GM18507 (cell line): ENCODE measurements at places on chromosomes 5 and 9.

DNA sequence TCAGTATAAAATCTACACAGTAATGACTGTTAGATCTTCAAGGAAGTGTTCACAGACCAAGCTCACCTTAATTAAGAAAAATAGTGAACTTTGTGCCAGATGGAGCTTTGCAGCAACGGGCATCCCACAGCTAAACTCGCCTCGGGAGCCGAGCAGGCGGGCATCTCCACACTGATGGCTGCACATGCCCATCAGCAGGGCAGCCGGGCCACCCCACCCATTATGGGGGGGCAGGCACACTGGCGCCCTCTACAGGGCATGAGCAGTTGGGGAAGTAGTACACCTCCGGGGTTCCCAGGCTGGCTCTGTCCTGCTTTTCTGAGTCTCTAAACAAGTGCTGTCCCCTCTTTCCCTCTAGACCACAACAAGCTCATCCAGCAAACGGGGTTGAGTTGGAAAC lies 21.6 kb downstream of the ANKS6 start:
- no peak for DNase-seq

DNA sequence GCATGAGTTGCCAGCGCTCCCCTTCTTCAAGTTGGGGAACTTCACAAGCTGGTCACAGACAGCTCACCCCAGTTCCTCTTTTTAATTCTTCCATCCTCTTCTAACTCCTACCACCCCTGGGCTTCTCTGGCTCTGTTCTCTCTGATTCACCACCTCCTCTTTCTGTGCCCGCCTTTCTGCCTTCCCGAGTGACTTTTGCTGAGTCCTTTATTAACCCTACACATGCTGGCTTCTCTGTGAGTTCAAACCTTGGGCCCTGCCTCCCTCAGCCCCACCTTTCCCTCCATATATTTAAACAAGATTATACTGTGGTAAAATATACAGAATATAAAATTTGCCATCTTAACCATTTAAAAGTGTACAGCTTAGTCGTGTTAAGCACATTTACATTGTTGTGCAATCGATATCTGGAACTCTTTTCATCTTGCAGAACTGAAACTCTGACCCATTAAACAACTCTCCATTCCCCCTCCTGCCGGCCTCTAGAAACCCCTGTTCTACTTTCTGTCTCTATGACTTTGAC lies 32.0 kb downstream of the SLC46A2 start:
- no peak for DNase-seq

DNA sequence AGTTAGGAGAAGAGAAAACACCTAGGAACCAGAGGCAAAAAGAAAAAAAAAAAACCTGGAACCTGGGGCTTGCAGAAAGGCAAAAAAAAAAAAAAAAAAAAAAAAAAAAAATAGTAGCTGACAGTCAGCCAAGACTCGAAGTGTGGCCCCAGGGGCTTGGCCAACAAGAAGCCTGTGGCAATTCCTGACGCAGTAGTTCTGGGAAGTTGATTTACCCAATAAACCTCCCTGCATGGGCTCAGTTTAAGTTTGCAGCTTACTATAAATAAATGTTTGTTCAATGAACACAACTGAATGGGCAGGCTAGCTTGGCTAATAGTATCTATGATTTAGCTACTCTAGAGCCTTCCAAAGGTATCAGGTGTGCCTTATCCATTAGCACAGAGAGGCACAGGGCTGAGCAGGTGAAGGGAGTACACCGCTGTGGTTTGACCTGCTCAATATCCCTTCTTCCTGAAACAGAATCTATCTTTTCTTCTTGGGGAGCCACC lies 21.3 kb upstream of the GLRX start:
- no peak for DNase-seq

- no peak for DNase-seq
Measured at GRCh38 chr5:167352801-167353200, 938.6 kb upstream of the WWC1 start.

- no peak for DNase-seq
Measured at GRCh38 chr5:128213340-128213739, 129.8 kb downstream of the SLC12A2 start.

DNA sequence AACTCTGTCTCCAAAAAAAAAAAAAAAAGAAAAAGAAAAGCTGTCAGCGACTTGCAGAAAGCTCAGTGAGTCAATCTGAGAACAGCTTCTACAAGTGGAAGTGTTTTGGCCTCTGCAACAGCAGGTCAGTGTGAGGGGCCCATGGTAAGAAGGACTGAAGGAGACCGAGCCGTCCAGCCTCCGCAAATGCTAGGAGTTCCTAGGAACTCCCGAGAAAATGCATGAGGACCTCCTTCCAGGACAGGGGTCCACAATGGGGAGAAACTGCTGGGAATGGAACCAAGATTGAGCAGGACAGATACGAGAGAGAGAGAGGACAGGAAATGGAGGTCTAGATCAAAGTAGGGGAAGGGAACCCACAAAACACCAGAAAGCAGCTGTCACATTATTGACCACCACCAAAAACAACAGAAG lies 180.5 kb downstream of the CRB2 start:
- DNase-seq, result peak; percentile 14

DNA sequence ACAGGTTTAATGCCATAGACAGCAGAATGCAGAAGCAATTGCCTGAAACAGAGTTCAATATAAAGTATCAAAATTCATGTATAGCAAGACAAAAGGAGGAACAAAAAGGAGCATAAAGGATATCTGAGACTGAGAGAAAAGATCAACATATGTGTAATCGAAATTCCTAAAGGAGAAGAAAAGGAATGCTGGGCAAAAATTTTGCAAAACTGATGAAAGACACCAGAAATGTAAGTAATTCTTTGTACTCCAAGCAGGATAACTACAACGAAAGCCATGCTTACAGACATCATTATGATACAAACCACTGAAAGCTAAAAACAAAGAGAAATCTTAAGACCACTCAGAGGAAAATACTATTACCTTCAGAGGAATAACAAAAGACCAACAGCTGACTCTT lies 72.8 kb upstream of the MTAP start:
- no peak for DNase-seq

DNA sequence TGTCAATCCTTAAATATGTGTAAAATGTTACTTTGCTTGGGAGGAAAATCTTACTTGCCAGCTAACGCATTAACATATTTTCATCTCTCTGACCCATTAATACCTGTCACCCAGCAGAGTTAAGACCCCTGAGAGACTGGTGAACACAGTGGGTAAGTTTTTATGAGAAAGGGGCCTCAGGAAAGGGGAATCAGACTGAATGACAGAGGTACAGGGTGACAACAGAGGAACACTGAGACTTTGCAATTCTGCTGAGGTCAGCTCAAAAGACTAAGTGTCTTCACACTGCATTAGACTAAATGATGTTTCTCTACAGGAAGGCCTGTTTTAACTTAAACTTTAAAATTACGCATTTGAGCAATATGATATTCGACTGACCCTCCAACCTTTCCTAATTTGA lies 223.8 kb downstream of the EFNA5 start:
- DNase-seq, result no peak

DNA sequence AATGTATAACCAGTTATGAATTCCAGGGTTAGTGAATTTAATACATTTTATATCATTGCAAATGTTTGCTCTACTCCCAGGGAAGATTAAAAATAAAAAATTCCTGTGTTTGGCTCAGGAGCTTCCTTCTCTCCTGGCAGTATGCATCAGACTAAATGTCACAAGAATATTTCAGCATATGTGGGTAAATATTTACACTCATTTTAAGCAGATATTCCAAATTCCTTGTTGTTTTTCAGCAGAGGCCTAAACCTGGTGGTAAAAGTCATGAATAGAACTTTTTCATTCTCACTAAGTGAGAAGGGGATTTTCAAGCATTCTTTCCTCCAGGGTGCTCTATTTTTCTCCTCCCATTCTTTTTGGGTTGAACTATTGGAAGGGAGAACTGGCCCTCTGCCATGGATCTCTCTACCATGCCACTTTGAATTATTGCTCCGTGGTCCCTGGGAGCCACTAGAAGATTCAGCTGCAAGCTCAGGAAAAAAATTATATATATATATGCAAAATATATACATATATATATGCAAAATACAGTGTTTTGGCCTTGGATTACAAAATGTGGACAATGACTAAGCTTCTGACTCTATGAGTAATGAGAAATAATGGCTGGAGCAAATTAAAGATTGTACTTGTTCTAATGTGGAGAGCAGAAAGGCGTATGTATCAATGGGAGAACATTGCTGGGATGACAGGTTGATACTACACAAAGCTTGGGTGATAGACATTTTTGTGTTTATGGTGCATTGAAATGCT lies 180.6 kb upstream of the PAPPA start:
- no peak for DNase-seq

GRCh38 chr5:140287801-140288521 lies 14.9 kb downstream of the PFDN1 start:
- no peak for DNase-seq

GRCh38 chr9:127386249-127386648 lies 10.7 kb upstream of the SLC2A8 start:
- no peak for DNase-seq

GRCh38 chr9:87193925-87194868 lies 246.9 kb upstream of the GAS1 start:
- DNase-seq, result no peak

GRCh38 chr5:4095918-4096630 lies 500.4 kb downstream of the IRX1 start:
- no peak for DNase-seq

- DNase-seq, result no peak
Measured at GRCh38 chr9:125522328-125522725, 184.7 kb downstream of the MAPKAP1 start.

GRCh38 chr5:176813587-176814312 lies 3.4 kb downstream of the UNC5A start:
- DNase-seq, result no peak

- DNase-seq, result no peak
Measured at GRCh38 chr5:81726297-81726696, 24.6 kb downstream of the SSBP2 start.

DNA sequence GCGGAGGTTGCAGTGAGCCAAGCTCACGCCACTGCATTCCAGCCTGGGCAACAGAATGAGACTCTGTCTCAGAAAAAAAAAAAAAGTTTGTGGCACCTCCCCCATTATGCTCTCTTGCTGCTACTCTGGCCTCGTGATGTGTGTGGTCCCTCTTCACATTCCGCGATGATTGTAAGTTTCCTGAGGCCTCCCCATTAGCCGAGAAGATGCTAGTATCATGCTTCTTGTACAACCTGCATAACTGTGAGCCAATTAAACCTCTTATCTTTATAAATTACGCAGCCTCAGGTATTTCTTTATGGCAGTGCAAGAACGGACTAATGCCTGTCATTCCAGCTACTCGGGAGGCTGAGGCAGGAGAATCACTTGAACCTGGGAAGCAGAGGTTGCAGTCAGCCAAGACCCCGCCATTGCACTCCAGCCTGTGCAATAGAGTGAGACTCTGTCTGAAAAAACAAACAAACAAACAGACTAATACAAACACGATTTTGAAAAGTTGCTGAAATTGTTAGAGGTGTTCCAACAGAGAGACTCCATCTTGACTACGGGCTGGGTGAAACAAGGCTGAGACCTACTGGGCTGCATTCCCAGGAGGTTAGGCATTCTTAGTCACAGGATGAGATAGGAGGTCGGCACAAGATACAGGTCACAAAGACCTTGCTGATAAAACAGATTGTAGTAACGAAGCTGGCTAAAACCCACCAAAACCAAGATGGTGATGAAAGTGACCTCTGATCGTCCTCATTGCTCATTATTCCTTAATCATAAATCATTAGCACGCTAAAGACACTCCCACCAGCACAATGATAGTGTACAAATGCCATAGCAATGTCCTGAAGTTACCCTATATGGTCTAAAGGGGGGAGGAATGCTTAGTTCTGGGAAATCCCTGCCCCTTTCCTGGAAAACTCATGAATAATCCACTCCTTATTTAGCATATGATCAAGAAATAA lies 8.3 kb upstream of the AFF4 start:
- no peak for DNase-seq

DNA sequence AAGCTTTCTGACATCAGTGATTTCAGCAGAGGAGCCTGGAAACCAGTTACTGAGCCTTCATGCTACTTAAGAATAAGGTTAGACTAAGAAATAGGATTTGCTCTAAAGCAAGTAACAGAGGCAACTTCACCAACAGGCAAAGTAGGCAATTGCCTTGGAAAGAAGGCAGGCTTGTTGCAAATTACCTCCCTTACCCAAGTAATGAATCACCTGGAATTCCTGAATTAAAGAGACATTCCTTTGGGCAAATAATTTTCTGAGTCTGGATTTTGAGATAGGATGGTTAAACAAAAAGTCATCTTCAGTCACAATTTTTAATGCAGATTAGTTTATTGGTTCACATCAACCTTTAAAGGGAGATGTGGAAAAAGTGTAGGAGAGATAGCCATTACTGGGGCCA lies 92.8 kb downstream of the ITGA1 start:
- no peak for DNase-seq

GRCh38 chr5:111703662-111704061 lies 53.3 kb downstream of the NREP start:
- peak; percentile 32 for DNase-seq

- no peak for DNase-seq
Measured at GRCh38 chr9:104835161-104835560, 71.2 kb downstream of the NIPSNAP3B start.

DNA sequence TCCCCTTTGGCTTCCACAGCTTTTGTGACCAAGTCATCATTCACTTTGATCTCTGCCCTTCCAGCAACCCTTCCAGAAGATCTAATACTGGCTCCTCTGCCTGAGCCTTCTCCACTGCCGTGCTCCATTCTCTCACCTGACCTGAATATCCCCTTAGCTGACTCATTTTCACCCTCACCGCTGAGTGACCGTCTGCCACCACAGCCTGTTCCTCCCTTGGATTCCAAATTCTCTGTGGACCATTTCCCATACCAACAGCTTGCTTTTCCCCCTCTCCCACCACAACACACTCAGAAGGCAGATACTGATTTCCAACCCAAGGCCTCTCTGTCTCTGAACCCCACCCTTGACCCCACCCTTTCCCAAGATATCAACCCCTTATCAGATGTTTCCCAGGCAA lies 20.5 kb upstream of the SPATA31D1 start:
- no peak for DNase-seq

- no peak for DNase-seq
Measured at GRCh38 chr5:171121638-171122037, 187.4 kb upstream of the TLX3 start.
